ENCODE measurements at places on chromosomes 6 and 20.

DNA sequence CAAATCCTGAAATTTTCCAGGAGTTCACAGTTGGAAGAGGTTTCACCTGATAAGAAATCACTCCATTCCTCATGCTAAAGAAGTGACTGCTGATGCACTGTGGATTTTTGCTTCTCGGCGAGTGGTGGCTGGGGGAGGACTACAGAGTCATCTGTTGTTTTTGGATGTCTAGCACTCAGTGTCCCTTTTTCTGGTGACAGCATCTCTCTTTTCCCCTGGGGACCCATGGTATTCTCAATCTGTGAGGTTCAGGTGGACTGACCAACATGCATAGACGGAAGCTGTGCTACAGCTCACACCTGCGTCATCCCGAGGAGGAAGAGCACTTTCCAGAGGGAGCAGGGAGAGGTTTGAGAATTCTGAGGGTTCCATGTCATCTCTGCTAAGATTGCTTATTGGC lies 42.7 kb upstream of the ZNF831 start:
- DNase-seq = no peak

GRCh38 chr6:170166511-170167122 lies 124.3 kb downstream of the DLL1 start:
- peak; percentile 38 for DNase-seq

- DNase-seq = peak; percentile 63
Measured at GRCh38 chr20:40689943-40690835, 1.2 kb upstream of the MAFB start.

DNA sequence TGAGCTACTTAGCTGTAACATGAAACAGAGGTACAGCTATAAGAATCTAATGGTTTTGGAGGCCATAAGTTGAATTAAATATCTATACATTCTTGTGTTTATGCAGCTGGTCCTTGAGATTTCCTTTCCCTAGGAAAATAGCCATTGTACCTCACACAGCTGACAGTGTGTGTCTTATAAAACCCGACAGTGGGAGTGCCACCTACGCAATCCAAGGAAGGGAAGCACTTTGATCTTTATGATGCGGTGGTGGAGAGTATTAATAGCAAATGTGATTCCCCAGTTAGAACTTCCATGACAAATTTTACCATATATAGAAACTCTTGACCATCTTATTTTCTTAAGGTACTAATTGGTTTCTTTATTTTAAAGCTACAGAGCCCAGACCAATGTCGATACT lies 149.5 kb downstream of the TMEM200A start:
- DNase-seq = no peak

DNA sequence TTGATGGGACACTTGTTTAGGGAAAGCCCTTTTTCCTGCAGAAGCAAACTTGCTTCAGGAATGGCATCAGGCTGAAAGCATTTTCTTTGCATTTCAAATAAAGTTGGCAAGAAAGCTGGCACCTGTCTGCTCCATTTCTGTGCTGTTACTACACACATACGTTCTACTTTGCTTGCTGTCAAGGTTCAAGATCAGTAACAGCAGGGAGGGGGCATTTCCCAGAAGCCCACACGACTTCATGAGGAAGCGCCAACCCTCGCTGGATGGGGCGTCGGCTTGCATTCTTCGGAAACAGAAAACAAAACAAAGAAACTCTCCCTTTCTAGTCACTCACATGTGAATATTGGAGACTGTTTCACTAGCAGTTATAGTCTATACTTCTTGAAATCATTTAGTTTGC lies 46.4 kb downstream of the AKAP12 start:
- DNase-seq = no peak

- no peak for DNase-seq
Measured at GRCh38 chr6:142420802-142421201, 119.0 kb downstream of the ADGRG6 start.

DNA sequence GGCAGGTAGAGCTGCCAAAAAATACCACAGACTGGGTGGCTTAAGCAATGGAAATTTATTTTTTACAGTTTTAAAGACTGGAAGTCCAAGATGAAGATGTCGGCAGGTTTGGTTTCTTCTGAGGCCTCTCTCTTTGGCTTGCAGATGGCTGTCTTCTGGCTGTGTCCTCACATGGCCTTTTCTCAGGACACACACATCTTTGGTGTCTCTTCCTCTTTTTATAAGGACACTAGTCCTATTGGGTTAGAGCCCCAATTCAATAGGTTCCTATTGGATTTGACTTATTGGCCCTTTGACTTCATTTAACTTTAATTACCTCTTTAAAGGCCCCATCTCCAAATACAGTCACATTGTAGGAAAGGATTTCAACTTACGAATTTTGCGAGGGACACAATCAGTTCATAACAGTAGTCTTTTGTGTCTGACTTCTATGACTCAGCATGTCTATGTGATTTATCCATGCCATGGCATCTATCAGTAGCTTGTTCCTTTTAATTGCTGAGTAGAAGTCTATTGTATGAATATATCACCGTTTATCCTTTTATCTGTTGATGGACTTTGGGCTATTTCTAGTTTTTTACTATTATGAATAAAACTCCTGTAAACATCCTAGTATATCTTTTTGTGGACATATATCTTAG lies 11.0 kb upstream of the TCP11 start:
- DNase-seq = no peak

GRCh38 chr20:46017272-46017671 lies 8.6 kb downstream of the MMP9 start:
- DNase-seq = no peak

- no peak for DNase-seq
Measured at GRCh38 chr6:33205191-33206026, 954 bp downstream of the HSD17B8 start.

- no peak for DNase-seq
Measured at GRCh38 chr6:36063318-36064060, 35.9 kb downstream of the MAPK14 start.

GRCh38 chr6:6707143-6707542 lies 118.6 kb downstream of the LY86 start:
- no peak for DNase-seq

DNA sequence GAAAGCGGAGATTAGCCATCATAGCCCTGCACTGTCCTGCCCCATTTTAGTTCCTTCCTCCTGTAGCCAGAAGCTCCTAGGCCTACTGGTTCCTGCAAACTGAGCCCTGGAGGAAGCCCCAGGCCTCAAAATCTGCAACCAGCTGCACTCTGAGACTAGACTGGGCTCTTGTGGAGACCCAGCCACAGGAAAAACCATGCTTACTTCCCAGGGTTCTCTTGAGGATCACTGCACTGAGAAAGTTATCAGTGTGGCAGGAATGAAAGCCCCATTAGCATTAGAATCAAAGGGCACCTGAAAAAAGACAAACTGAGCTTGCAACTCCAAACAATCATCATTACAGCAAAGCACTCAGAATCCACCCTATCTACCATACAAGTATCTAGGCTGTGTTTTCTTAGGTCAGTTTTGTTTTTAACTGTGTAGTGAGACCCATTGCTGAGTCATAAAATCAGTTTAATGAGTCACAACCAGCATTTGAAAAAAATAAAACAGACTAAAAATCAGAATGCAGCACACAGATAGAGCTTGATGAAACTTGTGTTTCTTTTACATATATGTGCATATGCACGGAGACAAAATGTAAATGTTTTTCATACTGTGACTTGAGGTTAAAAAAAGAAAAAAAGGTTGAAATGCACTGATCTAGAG lies 91.0 kb downstream of the UNC5CL start:
- no peak for DNase-seq

- DNase-seq = no peak
Measured at GRCh38 chr20:63226042-63226943, 9.4 kb upstream of the BIRC7 start.

DNA sequence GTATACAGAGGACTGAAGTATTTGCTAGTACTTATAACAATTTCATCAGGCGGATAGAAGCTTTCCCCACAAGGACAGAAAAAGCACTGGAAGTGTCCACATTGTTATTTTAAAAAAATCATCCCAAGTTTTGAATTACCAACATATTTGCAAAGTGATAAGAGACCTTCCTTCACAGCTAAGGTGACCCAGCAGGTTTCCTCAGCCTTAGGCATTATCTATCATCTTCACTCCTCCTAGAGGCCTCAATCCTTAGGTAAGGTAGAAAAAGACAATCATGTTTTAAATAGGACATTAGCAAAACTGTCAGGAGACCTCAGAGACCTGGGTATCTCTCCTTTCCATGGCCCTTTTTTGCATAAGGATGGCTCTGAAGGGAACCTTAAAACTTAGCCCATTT lies 72.5 kb upstream of the CHD6 start:
- DNase-seq = no peak

DNA sequence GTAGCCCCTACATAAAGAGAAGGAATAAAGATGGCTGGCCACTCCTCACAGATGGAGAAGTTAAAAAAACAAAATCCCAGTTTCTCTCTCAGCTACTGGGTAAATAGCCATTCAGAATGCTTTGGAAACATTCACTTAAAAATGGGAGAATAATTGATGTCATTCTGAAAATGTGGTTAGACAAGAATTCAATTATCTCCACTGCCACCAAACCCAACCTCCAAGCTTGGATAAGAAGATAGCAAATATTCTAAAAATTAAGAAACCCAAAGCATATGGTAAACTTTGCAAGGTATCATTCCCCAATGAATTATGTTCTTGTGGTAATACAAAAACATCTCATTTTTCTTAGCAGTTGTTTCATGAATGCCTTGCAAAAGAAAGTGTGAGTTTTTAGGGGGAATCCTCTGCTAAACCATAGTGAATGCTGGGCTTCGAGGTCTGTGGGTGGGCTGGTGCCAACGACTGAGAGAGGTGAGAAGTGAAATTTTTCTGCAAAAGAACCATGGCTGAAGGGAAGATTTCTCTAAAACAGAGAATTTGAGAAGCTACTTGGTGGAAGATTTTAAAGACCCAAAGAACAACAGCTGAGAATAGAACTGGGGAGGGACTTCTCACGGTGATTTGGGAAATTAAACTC lies 497.9 kb upstream of the JARID2 start:
- no peak for DNase-seq

DNA sequence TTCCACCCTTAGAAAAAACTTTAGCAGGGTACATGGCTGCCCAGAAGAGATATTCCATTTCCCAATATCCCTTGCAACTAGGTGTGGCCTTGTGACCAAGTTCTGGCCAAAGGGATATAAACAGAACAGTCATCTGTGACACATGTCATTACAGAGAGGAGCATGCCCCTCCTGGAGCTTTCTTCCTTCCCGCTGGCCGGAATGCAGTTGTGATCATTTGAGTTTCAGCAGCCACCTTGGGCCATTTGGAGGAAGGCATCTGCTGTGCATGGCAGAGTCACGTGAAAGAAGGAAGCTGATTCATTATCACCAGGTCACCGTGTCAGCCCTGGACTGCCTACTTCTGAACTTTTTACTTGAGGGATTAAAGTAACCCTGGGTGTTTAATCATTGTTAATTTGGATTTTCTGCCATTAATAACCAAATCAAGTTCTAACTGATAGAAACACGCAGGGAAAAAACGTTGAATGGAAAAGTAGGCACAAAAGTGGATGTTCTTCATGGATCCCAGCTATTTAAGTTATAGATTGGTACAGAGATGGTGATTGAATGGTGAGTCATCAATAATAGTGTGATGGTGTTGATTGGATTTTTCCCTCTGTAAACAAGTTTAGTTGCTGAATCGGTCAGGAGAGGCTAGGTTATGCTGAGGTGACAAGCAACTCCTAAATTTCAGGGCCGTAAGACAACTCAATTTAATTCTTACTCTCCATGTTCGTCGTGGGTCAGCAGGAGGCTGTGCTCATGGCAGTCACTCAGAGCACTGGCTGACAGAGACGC lies 80.7 kb upstream of the CCDC167 start:
- DNase-seq = no peak

GRCh38 chr6:165545806-165546205 lies 117.2 kb downstream of the PDE10A start:
- no peak for DNase-seq

- no peak for DNase-seq
Measured at GRCh38 chr6:12280458-12280857, 9.7 kb upstream of the EDN1 start.
